ENCODE measurements at places on chromosomes 11 and 22.

- DNase-seq, result no peak
Observed at GRCh38 chr11:42412590-42412989, 899.2 kb upstream of the API5 start.

GRCh38 chr11:61542705-61543104 lies 34.2 kb downstream of the LRRC10B start:
- no peak for DNase-seq

- DNase-seq, result no peak
Observed at GRCh38 chr11:92387859-92388258, 163.2 kb downstream of the FAT3 start.

- DNase-seq, result no peak
Observed at GRCh38 chr22:38710351-38710750, 4.6 kb downstream of the GTPBP1 start.

DNA sequence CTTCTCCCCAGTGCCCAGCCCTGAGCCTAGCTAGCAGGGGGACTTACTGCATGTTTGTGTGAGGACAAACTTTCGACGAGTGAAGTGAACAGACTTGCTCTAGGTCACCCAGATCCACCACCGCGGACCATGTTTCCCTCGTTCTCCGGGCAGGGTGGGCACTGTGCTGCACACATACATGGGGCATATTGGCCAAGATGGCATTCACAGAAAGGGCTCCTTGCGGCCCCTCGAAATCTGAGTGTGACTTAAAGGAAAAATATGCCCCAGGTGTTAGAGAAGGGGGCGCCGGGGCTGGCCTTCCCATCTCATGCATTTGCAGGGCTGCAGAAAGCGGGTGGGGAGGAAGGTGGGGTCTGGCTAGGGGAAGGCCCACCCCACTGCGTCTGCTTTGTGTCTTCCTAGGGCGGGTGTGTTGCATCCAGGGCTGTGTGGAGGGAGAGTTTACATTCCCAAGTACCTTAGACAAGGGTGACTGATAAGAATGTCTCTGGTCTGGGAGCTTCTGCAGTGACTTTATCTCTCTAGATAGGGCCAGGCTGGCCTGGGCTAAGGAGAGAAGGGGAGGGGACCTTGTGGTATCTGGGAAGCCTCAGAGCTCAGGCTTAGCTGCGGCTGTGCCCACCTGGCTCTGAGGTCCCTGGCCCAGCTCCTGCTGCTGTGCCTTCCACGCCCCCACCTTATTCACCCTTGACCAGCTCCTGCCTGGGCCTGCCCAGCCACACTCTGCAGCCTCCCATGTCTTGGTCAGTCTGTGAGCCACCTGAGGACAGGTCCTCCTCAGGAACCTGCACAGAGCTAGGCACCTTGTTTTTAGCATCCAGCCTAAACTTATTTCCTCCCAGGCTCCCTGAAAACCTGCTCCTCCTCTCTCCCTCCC lies 45.8 kb downstream of the LRRC32 start:
- no peak for DNase-seq
